ENCODE measurements at places on chromosomes 1 and 21.

DNA sequence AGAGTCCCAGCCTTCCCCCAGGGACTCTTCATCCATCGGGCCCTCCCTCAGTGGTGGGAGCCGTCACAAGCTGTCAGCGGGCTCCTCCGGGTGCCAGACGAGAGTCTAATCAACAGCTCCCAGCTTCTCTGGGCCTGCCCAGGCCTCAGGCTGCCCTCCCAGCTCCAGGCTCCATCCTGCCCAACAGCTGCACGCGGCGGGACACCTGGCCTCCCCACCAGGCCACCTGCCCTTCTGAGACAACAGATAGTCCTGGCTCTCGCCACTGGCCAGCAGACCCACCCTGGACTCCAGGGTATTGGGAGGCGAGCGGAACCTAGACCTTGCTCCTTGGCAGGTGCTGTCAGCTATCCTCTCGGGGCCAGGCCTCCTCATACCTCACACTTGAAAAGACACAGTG, 3.1 kb downstream of the WNT4 start:
- DNase-seq = no peak

- DNase-seq = no peak
These were observed 2.8 kb downstream of the AGTRAP start for GRCh38 chr1:11738783-11739182.

DNA sequence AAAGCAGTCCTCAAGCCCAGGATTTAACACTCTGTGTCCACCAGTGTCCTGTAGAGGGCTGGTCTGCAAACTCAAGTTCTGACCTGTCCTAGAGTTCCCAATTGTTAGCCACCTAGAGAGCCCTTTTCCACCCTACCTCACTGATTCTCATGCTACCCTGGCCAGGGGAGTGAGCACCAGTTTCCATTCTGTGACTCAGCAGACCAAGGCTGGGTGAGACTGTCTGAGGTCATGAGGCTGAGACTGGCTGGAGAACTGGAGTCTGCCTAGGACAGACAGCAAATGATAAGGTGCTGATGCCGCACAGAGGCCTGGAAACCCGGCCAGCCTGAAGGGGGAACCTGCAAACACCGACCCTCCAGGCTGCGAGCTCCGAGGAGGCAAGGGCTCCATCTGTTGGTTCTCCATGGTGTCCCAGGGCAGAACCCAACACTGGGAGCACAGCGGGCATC, 13.7 kb downstream of the GLIS1 start:
- DNase-seq = no peak

DNA sequence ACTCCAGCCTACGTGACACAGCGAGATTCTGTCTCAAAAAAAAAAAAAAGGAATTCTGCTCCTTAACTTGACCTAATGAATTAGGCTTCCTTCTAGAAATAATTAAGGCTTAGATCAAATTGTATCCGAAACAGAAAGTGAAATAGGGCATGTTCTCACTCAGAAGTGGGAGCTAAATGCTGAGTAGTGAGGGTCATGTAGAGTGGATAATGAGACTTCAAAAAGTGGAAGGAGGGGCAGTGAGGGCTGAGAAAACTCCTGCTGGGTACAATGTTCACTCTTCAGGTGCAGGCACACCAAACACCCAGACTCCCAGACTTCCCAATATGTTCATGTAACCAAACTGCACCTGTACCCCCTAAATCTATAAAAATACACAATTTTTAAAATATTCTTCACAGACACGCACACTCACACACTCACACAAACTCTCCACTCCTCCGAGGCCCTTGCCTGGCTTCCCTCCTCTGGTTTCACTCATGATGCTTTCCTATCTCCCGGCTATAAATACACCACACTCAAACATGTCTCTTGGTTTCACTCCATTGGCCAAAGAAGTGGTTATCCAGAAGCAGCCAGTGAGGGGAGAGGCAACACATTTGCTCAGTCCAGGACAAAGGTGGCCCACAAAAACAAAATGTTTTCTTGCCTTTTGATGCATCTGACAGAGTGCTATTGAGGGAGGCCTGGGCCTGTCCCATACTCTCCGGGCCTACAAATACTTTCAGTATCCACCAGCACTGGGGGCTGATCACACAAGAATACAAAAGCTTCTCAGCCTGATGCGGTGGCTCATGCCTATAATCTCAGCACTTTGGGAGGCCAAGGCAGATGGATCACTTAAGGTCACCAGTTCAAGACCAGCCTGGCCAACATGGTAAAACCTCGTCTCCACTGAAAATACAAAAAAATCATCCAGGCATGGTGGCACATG, 249.2 kb downstream of the TOMM20 start:
- DNase-seq = no peak

- DNase-seq = no peak
These were observed 132.7 kb upstream of the FOXD3 start for GRCh38 chr1:63189677-63190076.

- DNase-seq = no peak
These were observed 33.4 kb upstream of the NTPCR start for GRCh38 chr1:232917053-232917452.

DNA sequence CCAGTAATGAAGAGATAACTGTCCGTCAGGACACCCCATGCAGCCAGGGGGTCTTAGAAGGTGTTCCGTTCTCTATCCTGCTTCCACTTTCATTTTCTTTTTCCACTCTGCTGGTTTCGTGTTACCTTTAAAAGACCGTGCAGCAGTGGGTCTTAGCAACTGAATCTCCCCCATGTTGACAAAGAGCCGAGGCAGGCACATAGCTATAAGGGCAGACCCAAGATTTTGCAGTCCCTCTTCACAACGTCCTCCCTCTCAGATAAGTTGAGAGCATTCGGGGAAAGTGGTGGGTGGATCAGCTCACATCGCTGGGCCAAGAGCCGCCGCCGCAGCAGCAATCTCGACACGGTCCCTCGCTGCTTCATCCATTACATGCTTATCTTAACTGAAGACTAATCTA, 355.5 kb downstream of the LMO4 start:
- no peak for DNase-seq

- no peak for DNase-seq
These were observed 18.0 kb upstream of the OLIG1 start for GRCh38 chr21:33051925-33052324.

- no peak for DNase-seq
These were observed 46.8 kb upstream of the WASF2 start for GRCh38 chr1:27536767-27537166.

GRCh38 chr1:92473781-92474495, 12.8 kb downstream of the GFI1 start:
- DNase-seq = no peak

- no peak for DNase-seq
These were observed 9.2 kb downstream of the OR2G3 start for GRCh38 chr1:247614625-247615024.

GRCh38 chr1:66399888-66400529, 133.9 kb upstream of the SGIP1 start:
- DNase-seq = no peak

DNA sequence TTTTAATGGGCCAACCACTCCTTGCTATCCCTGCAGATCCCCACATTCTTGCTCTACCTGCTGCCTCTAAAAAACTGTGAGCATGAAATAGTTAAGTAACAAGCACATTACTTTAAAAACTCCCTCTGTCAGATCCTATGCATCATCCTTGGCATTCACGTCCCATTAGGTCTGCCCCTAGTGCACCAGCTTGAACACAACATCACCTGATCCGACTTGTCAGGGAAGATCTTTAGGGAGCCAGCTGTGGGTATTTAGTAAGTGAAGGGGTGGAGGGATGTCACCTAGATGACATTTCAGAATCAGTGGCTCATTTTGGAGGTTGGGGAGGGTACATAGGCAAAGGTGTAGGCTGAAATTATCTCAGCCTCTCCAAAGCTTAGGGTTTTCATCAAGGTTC, 33.5 kb downstream of the RXRG start:
- DNase-seq = no peak

DNA sequence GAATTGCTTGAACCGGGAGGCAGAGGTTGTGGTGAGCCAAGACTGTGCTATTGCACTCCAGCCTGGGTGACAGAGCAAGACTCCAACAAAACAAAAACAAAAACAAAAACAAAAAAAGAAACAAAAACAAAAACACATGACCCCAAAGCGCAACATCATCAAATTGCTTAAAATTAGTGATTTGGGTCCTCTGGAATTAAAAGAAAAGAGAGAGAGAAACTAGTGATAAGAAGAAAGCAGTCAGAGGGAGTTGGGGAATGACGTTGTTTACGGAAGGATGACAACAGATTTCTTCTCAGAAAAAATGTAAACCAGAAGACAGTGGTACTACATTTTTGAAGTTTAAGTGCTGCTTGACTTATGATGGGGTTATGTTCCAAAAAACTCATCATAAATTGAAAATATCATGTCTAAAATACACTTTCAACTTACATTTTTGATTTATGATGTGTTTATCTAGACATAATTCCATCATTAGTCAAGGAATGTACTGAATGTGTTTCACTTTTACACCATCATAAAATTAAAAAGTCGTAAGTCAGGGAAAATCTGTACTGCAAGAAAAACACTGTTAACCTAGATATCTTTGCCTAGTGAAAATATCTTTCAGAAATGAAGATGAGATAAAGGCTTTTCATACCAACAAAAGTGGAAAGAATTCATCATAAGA, 88.0 kb downstream of the MT1HL1 start:
- DNase-seq = no peak

DNA sequence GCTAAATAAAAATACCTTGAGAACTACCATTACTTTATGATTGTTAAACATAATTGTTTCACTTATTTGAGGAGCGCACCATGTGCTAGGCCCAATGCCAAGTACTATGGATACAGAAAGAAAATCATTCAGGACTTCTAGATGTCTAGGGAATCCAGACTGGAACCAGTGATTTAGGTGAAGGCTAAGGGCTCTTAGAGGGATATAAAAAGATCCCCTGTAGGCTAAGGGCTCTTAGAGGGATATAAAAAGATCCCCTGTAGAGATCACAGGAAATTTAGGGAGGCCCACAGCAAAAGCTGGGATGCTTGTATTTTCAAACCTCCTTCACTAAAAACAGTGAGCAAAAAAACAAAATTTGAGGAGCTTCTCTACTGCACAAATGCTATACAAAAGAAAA, 6.7 kb downstream of the TOR1AIP2 start:
- DNase-seq = no peak

DNA sequence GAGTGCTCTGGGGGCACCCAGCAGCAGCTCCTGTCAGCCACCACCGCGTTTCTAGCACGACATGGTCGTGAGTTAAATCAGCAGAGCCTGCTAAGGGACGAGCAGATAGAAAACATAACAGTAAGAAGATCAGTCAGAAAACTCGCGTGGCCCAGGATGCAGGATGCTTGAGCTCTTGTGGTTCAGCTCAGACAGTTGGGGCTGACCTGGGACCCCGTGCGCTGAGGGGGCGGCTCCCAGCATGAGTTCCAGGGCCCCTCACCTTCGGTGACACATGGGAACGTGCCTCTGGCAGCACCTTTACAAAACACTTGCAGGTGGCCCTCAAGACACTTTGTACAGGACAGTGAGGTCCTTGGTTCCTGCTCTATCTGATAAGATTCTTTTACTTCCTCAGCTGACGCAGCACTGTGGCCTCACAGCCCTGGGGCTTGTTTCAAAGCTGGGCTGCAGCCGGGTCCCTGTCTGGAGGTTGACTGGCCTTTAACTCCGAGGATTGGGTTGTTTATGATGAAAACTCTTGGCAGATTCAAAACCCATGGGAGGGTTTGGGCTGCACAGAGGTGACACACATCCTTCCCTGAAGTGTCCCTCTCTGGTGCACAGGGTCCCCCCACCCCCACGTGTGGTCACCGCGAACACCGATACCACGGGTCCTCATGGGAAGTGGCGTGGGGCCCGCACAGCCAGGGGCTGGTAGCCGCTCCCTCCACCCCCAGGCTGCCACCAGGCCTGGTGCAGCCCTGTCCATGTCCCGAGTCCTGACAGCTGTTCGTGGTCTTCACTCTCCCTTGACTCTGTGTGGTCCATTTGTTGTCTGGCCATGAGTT, 65.3 kb upstream of the COL6A1 start:
- no peak for DNase-seq

DNA sequence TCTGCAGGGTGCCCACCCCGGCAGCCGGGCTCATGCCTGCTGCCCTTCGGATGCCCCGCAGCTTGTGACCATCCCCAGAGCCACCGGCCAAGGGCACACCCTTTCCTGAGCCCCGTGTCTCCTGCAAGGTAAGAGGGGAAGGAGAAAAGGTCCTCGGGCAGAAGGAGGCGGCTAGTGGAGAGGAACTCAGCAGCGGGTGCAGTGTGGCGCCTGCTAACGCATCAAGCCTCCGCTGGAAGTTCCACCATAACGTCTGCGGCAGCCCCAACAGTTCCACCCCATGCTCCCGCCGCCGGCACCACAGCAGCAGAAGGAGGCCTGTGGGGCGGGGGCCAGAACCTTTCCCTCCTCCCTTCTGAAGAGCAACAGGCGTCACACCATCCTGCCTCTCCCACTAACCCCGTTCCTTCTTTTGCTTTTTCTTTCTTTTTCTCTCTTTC, 990 bp downstream of the VWA5B1 start:
- DNase-seq = no peak

GRCh38 chr1:236144446-236145150, 2.3 kb downstream of the GPR137B start:
- no peak for DNase-seq

GRCh38 chr1:219041818-219042217, 131.9 kb upstream of the LYPLAL1 start:
- DNase-seq = no peak

DNA sequence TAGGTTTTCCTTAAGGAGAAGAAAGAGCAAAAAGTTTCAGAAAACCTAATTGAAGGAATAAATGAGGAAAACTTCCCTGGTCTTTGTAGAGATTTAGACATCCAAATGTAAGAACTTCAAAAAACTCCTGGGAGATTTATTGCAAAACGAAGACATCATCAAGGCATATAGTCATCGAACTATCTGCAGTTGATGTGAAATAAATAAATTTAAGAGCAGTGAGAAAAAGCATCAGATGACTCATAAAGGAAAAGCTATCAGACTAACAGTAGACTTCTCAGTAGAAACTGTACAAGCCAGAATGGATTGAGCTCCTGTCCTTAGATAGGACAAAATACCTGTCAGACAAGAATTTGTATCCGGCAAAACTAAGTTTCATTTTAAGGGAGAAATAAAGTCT, 569.4 kb upstream of the ADAMTS5 start:
- DNase-seq = no peak

GRCh38 chr1:61452176-61453035, 272.5 kb downstream of the TM2D1 start:
- no peak for DNase-seq

- no peak for DNase-seq
These were observed 15.9 kb upstream of the PEAR1 start for GRCh38 chr1:156877433-156878170.

GRCh38 chr1:156618853-156619581, at the start of gene HAPLN2:
TSS of gene HAPLN2 (plus strand) at chr1:156619415. CDS start at chr1:156623491, 4,076 bp downstream.
- DNase-seq = no peak

- DNase-seq = no peak
These were observed 1.3 kb upstream of the HES4 start for GRCh38 chr1:1001057-1001783.

- DNase-seq = no peak
These were observed 5.8 kb downstream of the PCNX2 start for GRCh38 chr1:233289676-233290075.

- DNase-seq = no peak
These were observed 451.4 kb upstream of the ADGRL2 start for GRCh38 chr1:81349194-81349965.
